ENCODE measurements at places on chromosomes 7 and 10. TPM values are rescaled to one million over a fixed set of nuclear protein-coding genes. Genes with fewer than 3 reads are reported as not detected.

Gene ADAM22
- 1.1 TPM for total RNA-seq

Gene GIMAP7
- 19.4 TPM for total RNA-seq

Gene CAMK2B
- 1.5 TPM for total RNA-seq

Gene BAIAP2L1
- total RNA-seq, result 0.13 TPM

Gene FAM25G
- total RNA-seq, result not detected

Gene ZNHIT1
- 76.2 TPM for total RNA-seq
